ENCODE measurements at places on chromosomes 2 and 18.

DNA sequence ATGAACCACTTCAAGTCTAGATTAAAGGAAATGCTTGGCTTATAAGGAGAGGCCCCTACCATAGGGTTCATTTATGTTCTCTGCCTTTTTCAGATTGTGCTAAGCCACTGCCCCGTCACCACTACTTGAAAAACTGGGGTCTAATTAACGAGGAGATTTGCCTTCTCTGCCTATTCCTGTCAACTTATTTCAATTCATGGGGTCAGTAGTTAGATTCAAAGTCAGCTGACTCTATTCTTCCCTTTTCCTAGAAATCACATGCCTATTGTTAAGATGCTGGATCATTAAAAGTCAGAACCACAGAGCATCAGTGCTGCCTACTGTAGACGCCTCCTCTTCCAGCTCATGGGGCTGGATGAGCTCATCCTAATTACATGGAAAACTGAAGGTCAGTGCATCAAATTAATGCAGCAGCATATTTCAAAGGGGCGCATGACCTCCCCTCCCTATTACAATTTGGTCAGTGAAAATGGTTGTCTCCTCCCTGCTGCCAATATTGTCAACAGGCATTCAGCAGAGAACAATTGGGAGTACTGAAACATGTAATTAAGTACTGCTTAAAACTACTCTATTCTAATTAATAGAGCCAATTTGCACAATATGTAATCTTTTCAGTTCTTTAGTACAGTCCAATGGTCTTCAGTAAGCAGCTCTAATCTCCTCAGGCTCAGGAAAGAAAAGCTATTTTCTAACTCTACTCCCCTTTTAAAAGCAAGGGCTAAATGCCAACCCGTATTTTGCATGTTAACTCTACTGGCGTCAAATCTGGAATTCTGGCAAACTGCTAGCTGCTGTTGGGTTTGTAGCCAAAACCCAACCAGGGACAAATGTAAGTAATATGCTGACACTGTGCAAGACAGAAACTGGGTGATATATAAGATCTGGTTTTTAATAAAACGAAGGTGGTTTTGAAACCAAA is 117.4 kb upstream of the ITGB6 start:
- no peak for DNase-seq

- DNase-seq = peak; percentile 47
Measured at GRCh38 chr2:65049010-65049639, 7.1 kb upstream of the CEP68 start.

- DNase-seq = no peak
Measured at GRCh38 chr18:54151376-54151775, 73.1 kb downstream of the MBD2 start.

- DNase-seq = no peak
Measured at GRCh38 chr2:134336352-134336751, 82.5 kb downstream of the MGAT5 start.

- no peak for DNase-seq
Measured at GRCh38 chr2:158315000-158315399, 141.6 kb downstream of the CCDC148 start.

DNA sequence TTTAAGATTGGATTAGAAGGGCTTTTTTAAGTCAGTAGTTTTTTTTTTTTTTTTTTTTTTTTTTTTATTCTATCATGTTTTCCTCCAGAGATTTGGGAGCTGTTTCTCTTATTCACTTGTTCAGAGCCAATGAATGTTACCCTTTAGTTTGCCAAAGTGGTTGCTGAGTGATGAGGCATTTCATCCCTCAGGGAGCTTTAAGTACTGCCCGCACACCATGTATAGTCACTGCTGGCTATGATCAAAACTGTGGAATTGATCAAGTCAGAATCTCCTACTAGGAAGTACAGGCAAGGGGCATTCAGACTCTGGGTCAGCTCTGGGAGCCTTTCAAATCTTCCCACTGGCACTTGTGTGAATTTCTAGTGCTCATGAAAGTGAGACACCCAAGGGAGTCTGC is 201.6 kb downstream of the IKZF2 start:
- no peak for DNase-seq

GRCh38 chr18:32461709-32462272 is 8.9 kb downstream of the GAREM1 start:
- no peak for DNase-seq

DNA sequence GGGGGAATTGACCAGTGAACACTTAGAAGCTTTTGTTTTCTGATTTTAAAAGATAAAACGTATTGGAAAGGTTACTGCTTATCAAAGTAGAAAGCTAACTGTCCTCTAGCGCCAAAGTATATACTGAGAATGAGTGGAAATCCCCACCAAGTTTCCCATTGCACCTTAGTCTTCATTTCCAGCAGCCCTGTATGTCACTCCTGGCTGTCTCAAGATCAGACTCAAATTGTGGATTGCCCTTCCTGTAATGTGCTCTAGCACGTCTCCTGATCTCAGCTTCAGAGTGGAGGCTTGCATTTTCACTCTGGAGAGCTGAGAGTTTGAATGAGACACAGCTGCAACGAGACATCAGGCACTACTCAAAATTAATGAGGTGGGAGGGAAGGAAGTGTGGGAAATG is 26.6 kb downstream of the MFF start:
- DNase-seq = no peak

DNA sequence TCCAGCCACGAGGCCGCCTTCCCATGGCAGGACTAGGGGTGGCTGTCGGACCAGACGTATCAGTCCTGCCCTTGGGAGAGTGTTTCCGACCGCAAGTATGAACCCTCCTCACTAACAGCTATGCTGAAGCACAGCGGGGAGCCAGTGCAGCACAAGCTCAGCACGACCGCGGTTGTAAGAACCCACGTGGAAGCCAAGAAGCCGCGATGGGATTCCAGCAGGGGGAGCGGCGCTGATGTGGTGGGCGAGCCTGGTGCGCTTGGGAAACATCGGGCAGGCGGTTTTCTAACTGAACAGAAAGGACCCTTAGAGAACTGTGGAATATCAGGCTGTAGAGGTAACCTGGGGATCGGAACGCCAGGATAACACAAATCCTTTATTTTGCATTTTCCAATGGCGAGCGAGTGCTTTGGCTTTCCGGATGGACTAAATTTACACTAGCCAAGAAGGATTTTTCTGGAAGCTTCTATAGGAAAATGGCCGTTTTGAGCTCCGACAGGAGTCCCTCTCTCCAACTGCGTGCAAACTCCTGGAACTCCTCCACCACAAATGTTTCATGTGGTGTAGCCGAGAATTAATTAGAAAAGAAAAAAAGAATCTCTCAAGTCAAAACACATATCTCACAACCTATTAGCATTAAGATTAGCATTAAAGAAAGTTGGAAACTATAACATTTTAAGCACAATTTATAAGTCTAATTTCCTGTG is 132.0 kb upstream of the MYCN start:
- no peak for DNase-seq

DNA sequence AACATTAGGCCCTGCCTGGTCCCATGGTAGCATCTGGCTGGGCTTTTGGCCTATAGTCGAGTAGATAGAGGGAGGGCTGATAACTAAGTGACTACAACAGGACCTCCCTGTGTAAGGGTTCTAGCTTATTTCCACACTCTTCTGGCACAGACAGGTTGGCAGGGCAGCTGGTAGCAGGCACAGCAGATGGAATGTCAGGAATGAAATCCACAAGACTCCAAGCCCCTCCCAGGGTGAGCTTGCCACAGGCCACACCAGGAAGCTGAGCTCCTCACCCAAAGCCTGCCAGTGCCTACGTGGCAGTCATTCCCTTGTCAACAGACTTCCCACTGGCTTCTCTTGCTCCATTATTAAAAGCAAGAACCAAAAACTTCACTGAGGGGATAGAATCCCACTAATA is 20.7 kb upstream of the C1QL2 start:
- no peak for DNase-seq

DNA sequence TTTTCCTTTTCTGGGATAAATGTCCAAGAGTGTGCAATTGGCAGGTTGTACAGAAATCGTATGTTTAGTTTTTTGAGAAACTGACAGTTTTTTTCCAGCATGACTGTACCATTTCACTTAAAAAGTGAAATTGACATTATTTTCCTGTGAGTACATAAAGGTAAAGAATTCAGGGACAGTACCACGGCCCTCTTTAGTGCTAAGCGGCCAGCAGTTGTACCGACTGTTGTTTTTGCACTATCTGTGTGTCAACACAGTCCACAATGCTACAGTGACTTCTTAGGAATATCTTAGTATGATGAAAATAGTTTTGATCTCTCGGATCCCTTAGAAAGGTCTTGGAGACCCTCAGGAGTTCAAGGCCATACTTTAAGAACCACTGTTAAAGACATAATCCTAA is 2.6 kb downstream of the LIMS1 start:
- DNase-seq = no peak

DNA sequence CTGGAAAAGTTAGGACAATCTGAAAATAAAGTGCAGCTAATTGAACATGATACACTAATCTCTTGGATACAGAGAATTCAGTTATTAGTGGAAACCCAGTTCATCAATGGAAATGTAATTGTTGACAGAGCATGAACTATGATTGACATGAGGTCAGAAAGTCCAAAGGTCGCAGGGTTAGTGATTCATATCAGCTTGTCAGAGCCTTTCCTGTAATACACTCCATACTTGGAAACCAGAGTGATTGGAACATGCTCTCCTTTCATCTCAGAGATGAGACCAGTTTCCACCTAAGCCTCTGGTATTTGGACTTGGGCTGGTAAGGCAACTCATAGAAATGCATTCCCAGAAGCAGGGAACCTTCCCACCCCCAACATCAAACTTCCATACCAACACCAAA is 8.5 kb upstream of the NCKAP5 start:
- DNase-seq = no peak

GRCh38 chr2:67394734-67395133 is 2.4 kb upstream of the ETAA1 start:
- DNase-seq = no peak

GRCh38 chr2:192002418-192002817 is 155.5 kb upstream of the CAVIN2 start:
- DNase-seq = no peak

DNA sequence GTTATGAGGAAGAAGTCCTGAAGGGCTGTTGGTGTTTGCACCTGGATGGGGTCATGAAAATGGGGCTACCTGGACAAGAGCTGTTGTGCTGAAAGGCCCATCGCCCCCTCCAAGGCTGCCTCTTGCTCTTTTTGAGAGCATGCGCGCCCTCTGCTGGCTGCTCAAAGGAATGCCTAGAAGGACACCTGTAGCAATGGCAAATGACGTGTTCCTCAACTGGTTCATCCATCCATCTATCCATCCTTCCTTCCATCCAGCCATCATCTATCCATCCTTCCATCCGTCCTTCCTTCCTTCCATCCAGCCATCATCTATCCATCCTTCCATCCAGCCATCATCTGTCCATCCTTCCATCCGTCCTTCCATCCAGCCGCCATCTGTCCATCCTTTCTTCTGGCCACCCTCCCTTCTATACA is 17.2 kb upstream of the RPL31 start:
- DNase-seq = peak; percentile 71

- no peak for DNase-seq
Measured at GRCh38 chr18:65968239-65969004, 217.6 kb downstream of the CDH7 start.

GRCh38 chr18:23761941-23762340 is 72.7 kb downstream of the LAMA3 start:
- DNase-seq = no peak

- no peak for DNase-seq
Measured at GRCh38 chr18:57134618-57135135, 12.2 kb upstream of the BOD1L2 start.

DNA sequence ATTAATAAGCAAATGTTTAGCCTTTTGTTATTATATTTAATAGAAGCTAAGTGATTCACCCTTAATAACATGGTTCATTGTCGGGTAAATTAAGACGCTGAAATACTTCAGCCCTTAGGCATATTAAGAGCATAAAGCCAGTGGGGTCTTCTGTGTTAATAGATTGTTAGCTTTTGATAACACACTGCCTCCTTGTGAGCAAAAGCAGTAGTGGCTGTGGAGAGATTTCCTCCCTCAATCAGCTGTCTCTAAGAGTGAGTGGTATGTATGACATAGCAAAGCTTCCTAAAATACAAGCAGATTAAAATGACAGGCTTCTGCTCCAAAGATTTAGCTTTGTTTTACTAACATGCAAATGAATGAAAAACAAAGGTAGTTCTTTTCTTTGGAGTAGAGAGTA is 143.7 kb upstream of the SYT4 start:
- DNase-seq = peak; percentile 2

GRCh38 chr18:69067048-69067447 is 269.2 kb downstream of the CCDC102B start:
- no peak for DNase-seq

DNA sequence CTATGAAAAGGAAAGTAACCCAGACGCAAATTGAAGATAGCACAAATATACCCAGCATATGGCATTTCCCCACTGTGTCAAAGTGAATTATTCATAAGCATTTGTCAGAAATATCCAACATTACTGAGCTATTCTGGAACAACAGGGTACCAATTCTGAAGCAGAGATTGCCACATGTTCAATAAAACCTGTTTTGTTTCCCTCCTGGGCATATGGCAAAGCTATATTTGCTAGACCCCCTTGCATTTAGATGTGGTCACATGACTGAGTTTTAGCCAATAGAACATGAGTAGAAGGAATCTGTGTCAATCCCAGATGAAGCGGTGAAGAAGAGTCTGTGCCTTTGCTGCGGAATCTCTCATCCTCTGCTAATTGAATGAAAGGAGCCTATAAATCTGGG is 296.4 kb upstream of the DLGAP1 start:
- DNase-seq = no peak

DNA sequence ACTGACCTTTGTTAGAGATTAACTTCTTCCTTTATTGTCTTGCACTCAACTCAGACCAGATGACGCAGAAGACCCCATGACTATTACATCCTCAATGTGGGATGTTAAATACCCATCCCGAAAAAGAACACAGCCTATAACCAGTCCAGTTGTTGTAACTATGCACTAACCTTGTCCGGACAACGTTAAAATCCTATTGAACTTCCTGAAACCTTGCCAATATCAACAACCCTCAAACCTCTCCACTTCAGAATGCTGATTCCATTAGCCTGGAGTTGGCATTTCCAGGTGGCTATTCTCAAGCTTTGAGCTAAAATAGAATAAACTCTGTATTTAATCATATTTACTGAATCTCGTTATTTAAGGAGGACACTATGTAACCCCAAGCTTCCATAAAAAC is 13.6 kb downstream of the NMS start:
- DNase-seq = no peak

DNA sequence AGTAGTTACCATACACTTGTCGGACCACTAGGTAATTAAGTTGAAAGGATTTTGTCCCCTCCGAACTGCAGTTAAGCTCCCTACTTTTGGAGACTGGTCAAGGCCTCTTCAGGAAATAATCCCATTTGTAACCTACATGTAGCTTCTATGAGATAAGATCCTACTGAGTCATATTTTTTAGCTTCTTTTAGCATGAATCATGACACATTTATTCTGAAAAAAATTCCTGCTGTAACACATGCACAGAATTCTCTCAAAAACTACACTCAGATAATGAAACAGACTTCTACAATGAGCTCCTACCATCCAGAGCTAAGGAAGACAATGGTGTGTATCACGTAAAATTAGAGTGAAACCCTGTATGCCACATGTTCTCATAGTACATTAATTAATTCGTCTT is 100.7 kb upstream of the CCDC195 start:
- peak; percentile 9 for DNase-seq

Data from erythroblast (primary cell).